Fibroblast of villous mesenchyme (primary cell): ENCODE measurements at places on chromosomes 2 and 18. TPM values are rescaled to one million over a fixed set of nuclear protein-coding genes. Genes with fewer than 3 reads are reported as not detected.

The SERPINB10 gene
- not detected in 2 replicates for total RNA-seq

GRCh38 chr18:1252936-1253335 is 348.3 kb downstream of the ADCYAP1 start:
- DNase-seq, result no peak

DNA sequence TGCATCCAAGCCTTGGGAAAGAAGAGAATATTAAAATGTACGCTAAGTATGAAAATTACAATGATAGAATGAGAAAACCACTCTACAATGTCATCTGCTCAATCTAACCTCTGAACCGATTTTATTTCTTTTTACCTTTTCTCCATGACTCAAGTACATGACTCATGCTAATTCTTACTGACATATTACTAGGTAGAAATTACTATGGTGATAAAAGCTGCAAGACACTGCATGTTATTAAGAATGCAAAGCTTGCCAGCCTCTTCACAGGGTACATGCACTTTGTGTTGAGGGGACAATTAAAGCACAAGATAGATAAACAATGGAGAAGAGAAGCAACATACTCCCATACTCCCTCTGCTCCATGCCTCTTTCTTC is 20.7 kb downstream of the SFT2D3 start:
- DNase-seq, result no peak

The ZNF385B gene
- not detected in 2 replicates for total RNA-seq

DNA sequence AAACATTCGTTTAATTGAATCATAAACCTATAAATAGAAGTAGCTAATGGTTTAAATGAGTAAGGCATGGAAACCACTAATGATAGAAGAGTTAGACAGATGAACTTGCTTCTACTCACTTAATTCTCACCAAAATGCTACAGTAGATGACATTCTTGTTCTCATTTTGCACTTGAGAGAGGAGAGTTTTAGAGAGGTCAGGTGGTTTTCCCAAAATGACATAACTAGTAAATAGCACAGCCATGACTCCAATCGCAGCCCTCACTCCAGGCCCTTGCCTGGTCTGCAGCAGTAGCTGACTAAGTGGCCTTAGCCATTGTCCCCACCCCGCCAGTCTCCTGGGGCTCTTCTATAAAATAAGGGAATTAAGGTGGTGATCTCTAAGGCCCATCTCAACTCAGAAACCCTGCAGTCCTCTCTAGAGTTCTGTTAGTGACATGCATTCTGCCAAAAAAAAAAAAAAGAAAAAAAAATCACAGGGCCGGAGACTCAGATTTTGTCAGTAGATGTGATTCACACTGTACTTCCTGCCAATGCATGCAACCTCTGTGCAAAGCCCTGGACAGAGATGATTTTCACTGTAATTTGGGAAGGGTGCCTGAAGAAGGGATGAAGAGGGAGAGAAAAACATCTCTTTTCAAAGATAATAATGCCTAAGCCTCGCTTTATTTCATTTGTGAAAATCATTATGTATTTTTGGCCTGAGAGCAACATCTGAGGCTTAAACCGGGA is 221.8 kb downstream of the ANAPC1 start:
- no peak for DNase-seq

- DNase-seq, result peak; percentile 48
Observed at GRCh38 chr2:187942876-187943275, 348.8 kb upstream of the GULP1 start.

DNA sequence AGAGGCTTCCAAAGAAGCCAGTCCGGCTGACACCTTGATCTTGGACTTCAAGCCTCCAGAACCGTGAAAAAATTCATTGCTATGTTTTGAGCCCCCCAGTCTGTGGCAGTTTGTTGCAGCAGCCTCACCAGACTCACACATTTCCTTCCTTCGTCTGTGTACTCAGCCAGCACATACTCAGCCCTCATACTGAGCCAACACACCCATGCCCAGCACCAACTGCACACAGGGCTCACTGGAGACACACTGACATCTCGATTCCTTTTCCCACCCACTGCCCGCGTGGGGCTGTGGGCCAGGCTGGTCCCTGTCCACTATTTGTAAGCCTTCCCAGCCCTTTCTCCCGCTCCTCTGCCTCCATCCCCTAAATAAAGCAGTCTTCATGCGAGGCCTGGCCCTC is 24.1 kb upstream of the NMUR1 start:
- DNase-seq, result no peak

- DNase-seq, result no peak
Observed at GRCh38 chr2:223529696-223530095, 72.5 kb downstream of the SCG2 start.

The C2orf76 gene
- 8.6 and 9.3 TPM in 2 replicates for total RNA-seq

The MPP4 gene
- total RNA-seq, result 5.2 and 5.5 TPM in 2 replicates

DNA sequence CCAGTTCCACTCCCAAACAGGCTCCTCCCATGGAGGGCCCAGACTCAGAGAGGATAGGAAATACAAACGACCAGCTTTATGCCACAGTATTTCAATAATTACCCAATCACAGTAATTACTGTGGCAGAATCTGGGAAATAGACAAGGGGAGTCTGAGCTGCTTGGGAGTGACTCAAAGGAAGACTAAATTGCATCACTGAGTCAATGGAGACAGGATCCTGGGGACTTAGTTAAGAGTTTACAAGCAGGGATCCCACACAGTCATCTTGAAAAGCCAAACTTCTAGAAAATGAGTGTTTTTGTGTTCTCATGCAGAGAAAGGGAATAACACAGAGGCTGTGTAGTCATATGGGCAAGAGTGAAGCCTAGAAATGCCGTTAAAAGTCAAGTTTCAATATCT is 1142.1 kb downstream of the CNTNAP5 start:
- peak; percentile 6 for DNase-seq

GRCh38 chr2:43157506-43158246 is 68.7 kb downstream of the ZFP36L2 start:
- no peak for DNase-seq

The LYG2 gene
- not detected in 2 replicates for total RNA-seq

The CRYBA2 gene
- 1.3 TPM in 1 of 2 replicates, not detected in the other for total RNA-seq

DNA sequence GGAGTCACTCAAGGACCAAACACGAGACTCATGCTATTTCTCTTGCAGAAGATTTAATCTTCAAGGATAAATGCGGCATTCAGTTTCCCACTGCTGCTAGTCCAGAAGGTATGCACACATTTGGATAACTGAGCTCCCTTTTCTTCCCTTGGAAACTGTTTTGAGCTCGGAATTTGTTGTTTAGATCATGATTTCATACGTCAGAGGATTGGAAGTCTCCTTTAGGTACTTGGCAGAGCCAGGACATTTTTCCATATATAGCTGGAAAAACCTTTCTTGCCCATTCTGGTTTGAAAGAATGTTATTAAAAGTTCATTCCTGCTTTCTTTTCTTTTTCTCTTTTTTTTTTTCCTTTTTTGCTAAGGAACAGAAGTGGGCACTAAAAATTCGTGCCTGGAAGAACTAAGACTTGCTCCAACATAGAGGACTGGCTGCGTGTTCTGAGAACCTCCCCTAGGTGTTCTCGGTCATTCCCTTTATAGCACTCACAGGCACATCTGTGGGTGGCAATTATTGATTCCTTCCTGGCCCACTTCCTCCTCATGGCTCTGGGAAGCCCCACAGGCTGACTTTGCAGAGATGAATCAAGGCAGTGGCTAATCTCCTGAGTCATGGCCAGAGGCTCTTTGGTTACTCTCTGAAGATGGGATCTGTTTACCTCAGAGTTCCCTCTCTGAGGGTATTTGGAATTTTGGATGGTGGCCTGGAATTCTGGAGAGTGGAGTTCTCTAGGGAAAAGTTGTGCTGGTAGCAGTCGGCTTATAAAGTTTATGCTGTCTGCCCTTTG is 104.8 kb downstream of the PLCL1 start:
- DNase-seq, result peak; percentile 32

- peak; percentile 85 for DNase-seq
Observed at GRCh38 chr2:56230156-56230555, 46.4 kb downstream of the CCDC85A start.
